CMK (cell line): ENCODE measurements at places on chromosomes 4 and X.

- DNase-seq, result no peak
Observed at GRCh38 chrX:38878641-38879340, 77.5 kb downstream of the MID1IP1 start.

GRCh38 chr4:2025817-2026216 lies 17.0 kb upstream of the NELFA start:
- DNase-seq, result no peak

DNA sequence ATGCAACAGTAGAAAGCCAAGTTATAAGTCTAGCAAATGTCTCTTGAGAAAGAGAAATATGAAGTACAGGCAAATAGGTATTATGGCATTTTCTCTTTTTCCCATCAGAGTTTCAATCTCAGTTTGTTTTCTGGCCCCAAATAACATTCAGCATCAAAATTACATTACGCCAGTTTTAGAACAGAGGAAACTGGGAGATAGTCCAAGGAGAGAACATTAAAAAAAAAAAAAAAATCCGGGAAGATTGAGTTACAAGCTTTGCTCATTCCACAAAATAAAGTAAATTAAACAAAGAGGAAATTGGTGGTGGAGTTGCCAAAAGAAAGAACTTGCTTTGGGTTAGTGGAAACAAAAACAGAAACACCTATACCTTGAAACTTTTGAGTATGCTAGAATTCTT lies 50.4 kb upstream of the IL13RA2 start:
- no peak for DNase-seq

DNA sequence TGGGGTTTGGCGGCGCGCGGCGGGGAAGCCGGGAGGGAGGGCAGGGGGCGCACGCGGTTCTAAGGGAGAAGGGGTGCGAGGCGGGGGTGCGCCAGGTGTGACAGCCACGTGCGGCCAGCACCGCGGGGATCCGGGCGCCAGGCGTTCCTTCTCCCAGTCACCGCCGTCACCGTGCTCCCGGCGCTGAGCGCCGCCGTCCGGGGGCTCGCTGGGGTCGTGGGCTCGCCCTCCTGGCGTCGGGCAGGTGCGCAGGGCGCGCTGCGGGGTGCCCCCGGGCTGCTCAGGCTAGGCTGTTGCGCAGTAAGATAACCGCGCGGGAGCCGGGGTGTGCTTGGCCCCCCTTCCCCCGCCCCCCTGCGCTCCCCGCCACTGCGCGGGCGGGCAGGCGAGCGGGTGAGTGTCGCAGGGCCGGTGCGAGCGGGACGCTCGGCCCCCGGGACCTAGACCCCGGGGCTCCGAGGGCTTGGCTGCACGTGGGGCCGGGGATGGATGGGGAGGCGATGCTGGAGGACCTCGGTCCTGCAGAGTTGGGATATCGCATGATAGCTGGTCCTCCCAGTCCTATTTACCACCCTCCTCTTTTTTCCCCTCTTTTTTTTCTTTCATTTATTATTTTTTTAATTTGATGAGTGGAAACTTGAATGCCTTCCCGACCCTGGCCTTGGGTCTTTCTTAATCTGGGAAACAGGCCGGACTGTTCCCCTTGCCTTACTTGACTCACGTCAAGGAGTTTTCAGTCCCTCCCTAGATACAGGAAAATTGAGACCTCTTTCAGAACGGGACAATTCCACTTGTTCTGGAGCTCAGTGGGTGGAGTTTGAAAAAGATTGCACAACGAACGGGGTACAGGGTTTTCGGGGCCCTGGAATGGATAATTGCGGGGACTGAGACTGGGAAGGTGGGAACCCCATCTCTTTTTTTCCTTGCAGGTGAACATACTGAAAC lies 797 bp downstream of the TXLNG start:
- DNase-seq, result no peak

- no peak for DNase-seq
Observed at GRCh38 chrX:68440940-68441339, 7.6 kb upstream of the OPHN1 start.

GRCh38 chrX:119406776-119407175 lies 7.6 kb downstream of the SLC25A43 start:
- no peak for DNase-seq

- no peak for DNase-seq
Observed at GRCh38 chrX:65976161-65976560, 63.7 kb downstream of the VSIG4 start.

- DNase-seq, result no peak
Observed at GRCh38 chr4:165625281-165625680, 246.5 kb downstream of the CPE start.

DNA sequence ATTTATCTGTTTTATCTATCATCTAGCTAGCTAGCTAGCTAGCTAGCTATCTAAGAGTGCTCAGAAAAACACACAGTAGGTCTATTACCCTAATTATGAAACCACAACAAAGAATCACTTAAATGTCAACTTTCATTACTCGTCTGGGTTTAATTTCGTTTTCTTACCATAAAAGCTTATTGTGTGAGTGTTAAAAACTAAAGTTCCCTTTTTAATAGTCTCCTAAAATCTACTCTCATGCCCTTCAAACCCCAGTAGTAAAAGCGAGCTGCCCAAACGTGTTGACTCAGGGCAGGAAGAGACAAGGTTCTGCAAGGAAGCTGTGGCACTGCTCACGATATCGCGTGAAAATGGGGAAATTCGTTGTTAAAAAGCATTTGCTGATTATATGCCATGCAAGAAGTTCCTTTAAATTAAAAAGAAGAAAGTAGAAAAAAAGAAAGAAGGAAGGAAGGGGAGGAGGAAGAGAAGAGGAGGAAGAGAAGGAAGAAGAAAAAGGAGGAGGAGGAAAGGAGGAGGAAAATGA lies 595 bp downstream of the MBNL3 start:
- no peak for DNase-seq

- DNase-seq, result peak; percentile 39
Observed at GRCh38 chr4:159047478-159048165, 55.3 kb upstream of the RAPGEF2 start.

DNA sequence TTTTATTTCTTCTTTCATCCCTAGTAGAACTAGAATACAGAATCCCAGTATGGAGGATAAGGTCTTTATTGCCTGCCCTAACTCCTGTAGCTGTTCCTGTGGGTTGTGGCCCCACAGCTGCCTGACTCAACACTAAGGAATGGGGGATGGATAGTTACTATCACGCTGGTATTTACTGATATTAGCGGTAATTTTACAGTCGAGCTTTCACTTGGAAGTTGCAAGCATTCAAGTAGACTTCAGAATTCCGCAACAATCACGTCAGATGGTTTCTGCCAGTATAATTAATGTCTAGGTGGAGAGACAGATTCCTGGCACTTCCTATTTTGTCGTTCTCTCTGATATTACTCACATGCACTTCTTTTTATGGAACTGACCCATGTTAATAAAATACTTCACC lies 489.8 kb downstream of the PABPC4L start:
- no peak for DNase-seq

GRCh38 chr4:168765726-168766125 lies 244.3 kb downstream of the CBR4 start:
- DNase-seq, result no peak

DNA sequence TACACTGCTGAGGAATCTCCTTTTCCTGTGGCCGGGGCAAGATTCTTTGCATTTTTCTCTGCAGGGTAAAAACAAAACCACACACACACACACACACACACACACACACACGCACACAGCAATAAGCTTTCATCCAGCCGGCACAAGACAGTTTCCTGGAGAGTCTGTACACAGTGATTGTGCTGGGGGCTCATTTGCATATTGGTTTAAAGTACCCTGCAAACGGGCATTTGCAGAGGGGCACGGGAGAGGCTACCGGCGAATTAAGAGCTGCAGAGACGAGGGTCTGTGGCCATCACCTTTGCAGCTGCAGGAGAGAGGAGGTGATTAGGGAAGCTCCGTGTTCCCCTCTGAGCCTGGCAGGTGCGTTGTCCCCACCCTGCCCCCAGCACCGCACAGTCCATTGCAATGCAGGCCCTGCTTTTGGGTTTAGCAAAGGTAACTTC lies 219.9 kb downstream of the SHOX start:
- no peak for DNase-seq

GRCh38 chrX:39050427-39050826 lies 249.2 kb downstream of the MID1IP1 start:
- DNase-seq, result no peak

- no peak for DNase-seq
Observed at GRCh38 chrX:38807873-38808272, 6.6 kb downstream of the MID1IP1 start.

GRCh38 chr4:134201216-134202161 lies at the start of gene PABPC4L:
TSS of gene PABPC4L (minus strand) at chr4:134201789. CDS start at chr4:134201019, 770 bp downstream.
- peak; percentile 7 for DNase-seq

DNA sequence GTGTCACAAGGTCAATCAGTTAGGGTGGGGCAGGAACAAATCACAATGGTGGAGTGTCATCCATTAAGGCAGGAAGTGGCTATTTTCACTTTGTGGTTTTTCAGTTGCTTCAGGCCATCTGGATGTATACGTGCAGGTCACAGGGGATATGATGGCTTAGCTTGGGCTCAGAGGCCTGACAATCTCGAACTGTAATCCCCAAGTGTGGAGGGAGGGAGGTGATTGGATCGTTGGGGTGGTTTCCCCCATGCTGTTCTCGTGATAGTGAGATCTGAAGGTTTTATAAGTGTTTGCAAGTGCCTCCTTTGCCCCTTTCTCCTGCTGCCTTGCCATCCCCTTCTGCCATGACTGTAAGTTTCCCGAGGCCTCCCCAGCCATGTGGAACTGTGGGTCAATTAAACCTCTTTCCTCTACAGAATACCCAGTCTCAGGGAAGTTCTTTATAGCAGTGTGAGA lies 36.7 kb upstream of the STS start:
- DNase-seq, result no peak

DNA sequence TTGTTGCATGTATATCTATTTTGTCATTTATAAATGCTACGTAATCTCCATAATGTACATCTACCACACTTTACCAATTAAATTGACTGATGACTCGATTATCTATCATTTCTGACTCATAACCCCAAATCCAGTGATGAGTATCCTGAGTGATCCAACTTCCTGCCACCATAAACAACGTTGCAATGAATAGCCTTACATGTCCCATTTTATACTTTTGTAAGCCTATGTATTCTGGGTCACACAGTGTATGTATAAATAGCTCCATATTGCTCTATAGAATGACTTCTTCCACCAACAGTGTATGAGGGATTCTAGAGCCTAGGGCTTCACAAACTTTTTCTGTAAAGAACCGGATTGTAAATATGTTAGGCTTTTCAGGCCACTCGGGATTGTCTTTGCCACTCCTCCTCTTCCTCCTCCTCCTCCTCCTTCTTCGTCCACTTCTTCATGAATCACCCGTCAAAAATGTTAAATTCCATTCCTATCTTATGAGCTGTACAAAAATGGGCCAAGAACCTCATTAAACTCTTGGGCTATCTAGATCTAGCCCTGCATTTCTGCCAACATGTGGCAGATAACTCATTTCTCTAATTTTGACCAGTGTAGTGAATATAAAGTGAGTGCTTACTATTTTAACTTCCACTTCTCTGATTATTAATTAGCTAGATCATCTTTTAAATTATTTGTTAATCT lies 672.2 kb upstream of the AMOT start:
- no peak for DNase-seq

- no peak for DNase-seq
Observed at GRCh38 chr4:17173300-17173699, 274.9 kb upstream of the LDB2 start.

- DNase-seq, result no peak
Observed at GRCh38 chr4:31545755-31546154, 825.6 kb downstream of the PCDH7 start.

GRCh38 chr4:8915201-8916200 lies 43.9 kb upstream of the HMX1 start:
- no peak for DNase-seq

DNA sequence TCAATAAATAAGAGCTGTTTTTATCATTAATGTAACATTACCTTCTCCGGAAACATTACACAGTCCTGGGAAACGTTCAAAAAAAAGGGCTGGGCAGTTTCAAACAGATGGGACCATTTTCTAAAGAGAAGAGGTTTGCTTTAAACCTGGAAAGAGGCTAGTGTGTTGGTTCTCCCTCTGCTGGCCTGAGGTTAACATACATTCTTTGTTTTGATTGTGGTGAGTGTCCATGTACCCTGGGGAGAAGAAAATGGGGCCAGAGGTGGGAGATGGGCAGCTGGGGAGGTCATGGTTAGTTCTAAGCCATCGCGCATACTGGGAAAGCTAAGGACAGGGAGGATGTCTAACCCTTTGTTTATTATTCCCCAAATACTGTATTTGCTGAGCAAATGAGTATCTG lies 194.7 kb downstream of the CPEB2 start:
- DNase-seq, result no peak

- peak; percentile 63 for DNase-seq
Observed at GRCh38 chr4:78864405-78865024, 74.7 kb downstream of the PAQR3 start.

DNA sequence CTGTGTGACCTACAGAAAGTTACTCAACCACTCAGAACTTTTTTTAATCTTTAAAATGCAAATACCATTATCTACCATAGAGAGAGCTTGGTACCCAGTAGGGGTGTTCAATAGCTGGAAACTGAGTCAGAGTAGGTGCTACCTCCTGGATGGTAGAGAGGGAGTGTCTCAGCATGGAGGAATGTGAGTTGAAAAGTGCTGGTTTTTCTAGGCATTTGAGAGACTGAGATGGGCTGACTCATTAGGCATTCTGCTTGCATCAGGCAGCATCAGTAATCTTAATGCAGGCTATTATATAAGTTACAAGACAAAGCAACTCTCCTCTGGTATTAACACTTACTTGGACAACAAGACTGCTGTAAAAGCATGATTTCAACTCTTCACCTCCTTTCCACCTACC lies 70.9 kb upstream of the ARHGEF9 start:
- DNase-seq, result no peak

DNA sequence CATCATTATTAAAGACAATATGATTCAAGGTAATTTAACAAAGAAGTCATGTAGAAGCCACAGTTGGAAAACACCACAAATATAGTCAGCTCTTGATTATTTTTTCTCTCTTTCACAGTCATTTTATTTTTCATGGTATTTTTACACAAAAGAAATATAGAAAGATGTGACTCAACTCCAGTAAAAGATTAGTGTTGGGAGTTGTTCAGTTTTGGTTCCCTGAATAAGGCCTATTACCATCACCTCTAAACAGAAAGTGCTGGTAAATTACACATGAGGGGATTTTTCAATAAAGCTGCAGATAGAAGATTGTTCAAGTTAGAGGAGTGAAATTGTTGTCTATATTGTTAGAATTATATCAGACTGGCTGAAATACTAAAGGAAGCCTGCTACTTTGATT lies 107.0 kb downstream of the DDIT4L start:
- DNase-seq, result no peak

- no peak for DNase-seq
Observed at GRCh38 chrX:149527705-149528104, 13.1 kb upstream of the EOLA1 start.

DNA sequence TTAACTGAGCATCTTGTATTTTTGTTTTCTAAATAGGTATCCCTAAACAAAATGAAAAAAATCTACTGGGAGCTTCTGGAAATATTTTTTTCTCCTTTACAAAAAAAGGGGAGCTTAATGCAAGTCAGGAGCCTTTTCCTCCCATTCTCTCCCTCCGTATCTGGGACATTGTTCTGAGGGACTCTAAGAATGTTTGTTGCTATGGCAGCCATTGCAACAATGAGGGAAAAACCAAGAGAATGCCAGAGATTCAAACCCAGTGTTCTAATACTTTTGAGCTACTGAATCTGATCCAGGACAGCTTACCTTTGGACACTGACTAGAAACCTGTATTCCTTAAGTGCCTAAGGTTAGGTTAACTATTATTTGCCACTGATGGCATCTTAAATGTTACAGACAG lies 485.7 kb upstream of the HS3ST1 start:
- no peak for DNase-seq

GRCh38 chr4:168557658-168558057 lies 60.8 kb downstream of the PALLD start:
- DNase-seq, result no peak
